ENCODE measurements at places on chromosomes 5 and 9. TPM values are rescaled to one million over a fixed set of nuclear protein-coding genes. Genes with fewer than 3 reads are reported as not detected.
A peak's percentile ranks its signal among the peaks of the same experiment; 100 is the strongest.

DNA sequence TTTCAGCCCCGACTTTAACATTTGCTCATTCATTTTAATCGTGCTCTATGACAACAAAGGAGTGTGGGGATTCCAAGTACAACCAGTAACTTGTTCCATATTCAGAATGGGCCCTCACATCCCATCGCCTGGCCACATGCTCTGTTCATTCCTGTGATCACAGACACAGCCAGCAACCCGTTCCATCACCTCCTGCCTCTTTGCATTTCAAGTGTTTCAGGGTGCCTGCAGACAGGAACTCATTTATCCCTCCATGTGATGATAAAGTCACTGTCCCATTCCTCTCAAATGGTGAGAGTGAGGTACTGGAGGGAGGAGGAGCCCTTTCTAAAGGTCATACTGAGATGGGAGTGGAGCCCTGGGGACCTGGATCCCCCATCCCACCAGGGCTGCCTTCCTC, 571.1 kb downstream of the MAT2B start:
- DNase-seq: peak; percentile 29

GRCh38 chr9:7467186-7467585, 332.4 kb downstream of the DMAC1 start:
- no peak for DNase-seq

DBH gene
- not detected for total RNA-seq

- no peak for DNase-seq
These were observed 535.5 kb upstream of the GRIN3A start for GRCh38 chr9:102273952-102274351.

CCL27 gene
- total RNA-seq: not detected

DNA sequence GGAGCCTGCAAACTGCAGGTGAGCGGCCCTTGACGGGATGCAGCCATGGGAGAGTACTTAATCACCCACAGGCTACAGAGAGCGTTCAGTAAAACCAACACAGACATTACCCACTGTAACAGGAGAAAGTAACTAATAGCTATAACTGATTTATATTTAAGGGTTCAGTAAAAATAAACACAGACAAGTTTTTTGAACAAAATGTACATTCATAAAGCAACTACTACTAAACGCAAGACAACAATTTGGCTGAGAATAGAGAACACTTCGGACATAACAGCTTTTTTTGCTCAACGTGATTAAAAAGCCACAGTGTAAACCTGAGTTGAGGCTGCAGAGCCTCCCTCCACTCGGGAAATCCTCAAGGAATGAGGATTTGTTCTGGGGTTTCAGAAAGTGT, 61.7 kb downstream of the LIFR start:
- no peak for DNase-seq

- DNase-seq: peak; percentile 64
These were observed 423 bp upstream of the ABCA2 start for GRCh38 chr9:137028263-137029057.

ZNF462 gene
- 29.3 TPM for total RNA-seq

- no peak for DNase-seq
These were observed 16.0 kb upstream of the TEX48 start for GRCh38 chr9:114697951-114698351.

DMXL1 gene
- total RNA-seq: 29.2 TPM

GRCh38 chr5:18465833-18466681, 831.8 kb downstream of the TAF11L14 start:
- no peak for DNase-seq

GRCh38 chr5:34411470-34412346, 244.4 kb upstream of the RAI14 start:
- no peak for DNase-seq

- DNase-seq: peak; percentile 52
These were observed 100.4 kb downstream of the PDE4D start for GRCh38 chr5:59792983-59793585.

WDR38 gene
- not detected for total RNA-seq

ARID3C gene
- not detected for total RNA-seq

RRAGA gene
- 72.1 TPM for total RNA-seq

SLC22A4 gene
- 2.2 TPM for total RNA-seq

DNA sequence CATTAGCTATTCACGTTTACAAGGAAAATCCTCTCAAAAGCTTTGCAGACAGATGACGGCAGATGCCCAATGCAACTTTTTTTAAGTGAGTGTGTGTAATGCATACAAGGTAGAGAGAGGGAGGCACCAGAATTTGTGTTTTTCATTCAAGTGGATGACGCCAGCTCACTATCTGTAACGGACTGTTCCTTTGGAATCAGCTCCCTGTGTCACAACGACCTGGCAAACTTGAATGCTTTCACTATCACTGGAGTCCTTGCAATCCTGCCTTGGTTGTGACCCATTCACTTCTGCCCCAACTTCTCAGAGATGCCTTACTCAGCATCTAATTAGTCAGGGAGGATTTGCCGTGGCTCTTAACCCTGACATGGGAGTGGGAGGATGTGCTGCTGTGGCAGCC, 148.5 kb downstream of the BNC2 start:
- DNase-seq: peak; percentile 59

DNA sequence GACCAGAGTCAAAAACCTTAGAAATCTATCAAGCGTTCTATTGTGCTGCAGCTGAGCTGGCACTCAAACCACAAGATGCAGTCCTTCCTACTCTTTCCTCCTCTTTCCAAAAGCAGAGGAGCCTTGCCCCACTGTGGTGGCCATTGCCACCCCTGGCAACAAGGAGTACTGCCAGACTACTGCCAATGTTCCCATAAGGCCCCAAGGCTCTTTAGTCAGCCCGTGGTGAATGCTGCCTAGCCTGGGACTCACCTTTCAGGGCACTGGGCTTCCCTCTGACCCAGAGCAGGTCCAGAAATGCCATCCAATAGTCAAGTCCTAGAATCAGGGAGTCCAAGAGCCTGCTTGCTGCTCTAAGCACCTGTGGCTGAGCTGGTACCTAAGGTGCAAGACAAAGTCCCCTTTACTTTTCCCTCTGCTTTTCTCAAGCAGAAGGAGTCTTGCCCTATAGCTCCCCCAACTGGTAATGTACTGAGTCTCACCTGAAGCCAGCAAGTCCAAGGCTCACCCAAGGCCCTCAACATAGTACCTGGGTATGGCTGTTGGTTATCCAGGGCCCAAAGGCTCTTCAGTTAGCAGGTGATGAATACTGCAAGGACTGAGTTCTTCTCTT, 219.4 kb downstream of the ATPSCKMT start:
- no peak for DNase-seq

CARD6 gene
- total RNA-seq: 10.6 TPM

Data from left cardiac atrium (tissue), 4 donors.